M059J (cell line): ENCODE measurements at places on chromosomes 3 and 15. TPM values are rescaled to one million over a fixed set of nuclear protein-coding genes. Genes with fewer than 3 reads are reported as not detected.

DNA sequence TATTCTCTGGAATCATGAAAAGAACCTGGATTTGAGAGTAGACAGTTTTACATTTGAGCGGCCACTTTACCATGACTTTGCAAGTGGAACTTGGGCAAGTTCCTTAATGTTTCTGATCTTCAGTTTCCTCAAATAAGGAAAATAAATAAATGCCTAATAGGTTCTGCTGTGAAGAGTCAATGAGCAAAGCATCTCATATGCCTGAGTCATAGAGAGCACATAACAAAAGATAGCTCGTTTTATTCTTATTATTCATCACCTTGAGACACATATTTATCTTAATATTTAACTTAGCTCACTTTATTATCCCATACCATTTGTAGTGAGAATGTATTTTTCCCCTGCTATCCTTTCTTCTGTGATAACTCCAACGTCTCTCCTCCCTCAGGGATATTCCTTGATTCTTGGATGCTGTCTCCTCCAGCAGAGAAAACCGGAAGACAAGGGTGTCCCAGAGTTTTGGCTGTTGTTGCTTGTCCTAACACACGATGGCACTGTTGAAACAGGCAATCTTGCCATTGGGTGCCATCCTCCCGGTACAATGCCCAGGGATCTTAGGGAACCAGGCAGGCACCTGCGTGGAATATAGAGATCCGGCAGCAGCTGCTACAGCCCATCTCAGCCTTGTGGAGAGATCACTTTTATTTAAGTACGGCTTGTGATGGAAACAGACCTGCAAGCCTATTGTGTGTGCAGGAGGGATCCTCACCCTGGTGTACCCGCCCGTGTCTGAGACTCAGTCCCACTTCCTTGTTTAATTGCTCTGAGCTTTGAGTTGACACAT is 33.3 kb upstream of the VPS33B start:
- DNase-seq, result peak; percentile 74

GRCh38 chr3:100893590-100893989 is 99.6 kb downstream of the ABI3BP start:
- peak; percentile 44 for DNase-seq

GRCh38 chr3:15647611-15648167 is 46.1 kb downstream of the BTD start:
- peak; percentile 95 for DNase-seq

DNA sequence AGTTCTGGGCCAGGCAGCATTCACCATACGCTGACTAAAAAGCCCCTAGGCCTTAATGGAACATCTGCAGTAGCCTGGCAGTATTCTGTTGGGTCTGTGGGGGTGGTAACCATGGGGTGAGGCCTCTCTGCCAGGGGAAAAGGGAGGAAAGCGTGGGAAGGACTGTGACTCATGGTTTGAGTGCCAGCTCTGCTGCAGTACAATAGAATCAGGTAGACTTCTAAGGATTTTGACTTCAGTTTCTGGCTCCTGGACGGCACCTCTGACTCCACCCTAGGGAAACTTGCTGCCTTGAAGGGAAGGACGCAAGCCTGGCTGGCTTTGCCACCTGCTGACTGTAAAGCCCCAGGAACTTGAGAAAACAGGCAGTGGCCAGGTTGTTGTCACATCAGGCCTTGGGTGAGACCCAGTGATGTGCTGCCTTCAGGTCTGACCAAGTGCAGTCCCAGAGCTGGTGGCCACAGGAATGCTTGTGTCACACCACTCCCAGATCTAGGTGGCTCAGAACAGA is 148.6 kb downstream of the SUCNR1 start:
- peak; percentile 99 for DNase-seq

- DNase-seq, result peak; percentile 32
These were observed 23.7 kb downstream of the TPRA1 start for GRCh38 chr3:127566833-127567232.

DNA sequence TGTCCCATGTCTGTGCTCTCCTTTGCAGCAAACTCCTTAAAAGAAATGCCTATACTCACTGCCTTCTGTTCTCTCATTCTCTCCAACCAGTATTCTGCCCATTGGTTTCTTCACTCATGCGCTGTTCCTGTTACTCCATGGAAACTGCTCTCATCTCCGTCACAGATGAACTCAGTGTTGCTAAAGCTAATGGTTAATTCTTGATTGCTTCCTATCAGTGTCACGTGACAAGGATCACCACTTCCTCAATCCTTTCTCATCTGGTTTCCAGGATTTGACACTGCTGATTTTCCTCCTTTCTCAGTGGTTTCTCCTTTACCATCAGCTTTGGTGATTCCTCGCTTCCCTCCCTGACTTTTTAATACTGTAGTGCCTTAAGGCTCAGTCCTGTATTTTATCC is 2.6 kb downstream of the DPH3 start:
- DNase-seq, result no peak

- no peak for DNase-seq
These were observed 12.4 kb downstream of the MOBP start for GRCh38 chr3:39479701-39480414.

DNA sequence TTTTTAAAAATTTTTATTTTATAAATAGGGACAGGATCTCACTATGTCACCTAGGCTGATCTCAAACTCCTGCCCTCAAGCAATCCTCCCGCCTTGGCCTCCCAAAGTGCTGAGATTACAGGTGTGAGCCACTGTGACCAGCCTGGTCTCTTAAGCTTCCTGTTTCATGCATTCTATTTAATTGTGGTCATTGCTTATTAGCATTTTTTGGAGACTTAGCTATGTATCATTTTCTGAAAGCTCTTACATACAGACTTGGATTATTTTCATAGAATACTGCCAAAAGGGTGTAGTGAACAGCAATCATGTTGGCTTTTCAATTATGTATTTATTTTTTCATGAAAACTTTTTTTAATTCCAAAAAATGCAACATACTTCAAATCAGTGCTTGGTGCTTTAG is 51.5 kb upstream of the DCUN1D1 start:
- DNase-seq, result no peak

MKRN2OS gene
- not detected in 2 replicates for total RNA-seq

PRTG gene
- total RNA-seq, result 2.1 and 2.7 TPM in 2 replicates

SLC28A1 gene
- not detected in 2 replicates for total RNA-seq

NRG4 gene
- total RNA-seq, result not detected in 2 replicates
